Activated naive CD8-positive, alpha-beta T cell treated with anti-CD3 and anti-CD28 coated beads, Interleukin-2, amount 50 U/mL, for 24 hours (primary cell): ENCODE measurements at places on chromosomes 2 and 18.

GRCh38 chr2:169422120-169422519 is 57.2 kb upstream of the BBS5 start:
- DNase-seq: no peak

DNA sequence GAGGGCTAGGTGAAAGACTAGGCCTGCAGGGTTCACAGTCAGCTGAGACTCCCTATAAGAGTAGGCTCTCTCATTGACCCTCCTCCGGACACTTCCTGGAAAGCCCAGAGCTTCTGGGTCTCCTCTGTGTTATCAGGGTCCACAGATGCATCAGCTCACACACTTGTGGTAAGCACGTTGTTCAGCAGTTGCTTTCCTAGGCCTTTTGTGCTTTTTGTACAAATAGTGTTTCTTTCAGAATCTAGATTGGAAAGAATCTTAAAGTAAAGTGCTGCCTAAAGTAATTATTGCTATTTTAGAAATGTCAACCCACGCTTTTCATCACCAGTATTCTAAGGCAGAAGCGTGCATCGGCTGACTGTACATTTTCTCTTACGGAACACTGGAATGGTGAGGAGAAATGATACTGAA is 15.5 kb downstream of the SLC9A2 start:
- no peak for DNase-seq

DNA sequence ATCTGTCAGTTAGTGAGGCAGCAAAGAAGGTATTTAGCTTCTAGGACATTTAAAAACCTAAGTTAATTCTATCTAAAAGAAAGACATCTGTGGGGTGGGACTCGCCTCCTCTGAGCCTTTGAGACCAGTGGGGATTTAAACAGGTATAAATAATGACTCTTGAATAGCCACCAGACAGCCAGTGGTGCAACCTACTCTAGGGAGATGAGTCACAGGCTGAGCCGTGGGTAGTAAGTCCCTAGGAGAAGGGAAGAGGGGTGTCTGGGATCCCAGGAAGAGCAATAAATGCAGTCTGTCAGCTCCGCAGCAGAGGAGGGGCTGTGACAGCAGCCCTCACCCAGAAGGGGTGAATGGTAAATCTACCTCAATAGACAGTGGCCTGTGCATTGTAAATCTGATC is 43.1 kb upstream of the GALNT3 start:
- DNase-seq: no peak

DNA sequence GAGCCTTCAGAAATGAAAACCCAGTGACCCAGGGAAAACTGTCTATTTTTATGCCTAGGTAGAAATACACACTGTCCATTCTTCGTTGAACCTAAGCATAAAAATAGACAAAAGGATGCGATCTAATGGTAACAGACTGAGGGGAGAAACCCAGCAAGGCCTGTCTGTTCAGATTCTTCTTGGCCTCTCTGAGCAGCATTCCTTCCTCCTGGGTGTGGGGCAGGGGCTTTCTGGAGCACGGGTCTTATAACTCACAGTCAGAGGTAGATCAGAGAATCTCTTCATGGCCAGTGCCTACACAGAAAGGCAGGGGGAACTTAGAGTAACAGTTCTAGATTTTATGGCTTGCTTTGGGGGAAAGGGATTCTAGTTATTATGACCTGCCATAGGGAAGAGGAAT is 56.0 kb downstream of the PKDCC start:
- no peak for DNase-seq

DNA sequence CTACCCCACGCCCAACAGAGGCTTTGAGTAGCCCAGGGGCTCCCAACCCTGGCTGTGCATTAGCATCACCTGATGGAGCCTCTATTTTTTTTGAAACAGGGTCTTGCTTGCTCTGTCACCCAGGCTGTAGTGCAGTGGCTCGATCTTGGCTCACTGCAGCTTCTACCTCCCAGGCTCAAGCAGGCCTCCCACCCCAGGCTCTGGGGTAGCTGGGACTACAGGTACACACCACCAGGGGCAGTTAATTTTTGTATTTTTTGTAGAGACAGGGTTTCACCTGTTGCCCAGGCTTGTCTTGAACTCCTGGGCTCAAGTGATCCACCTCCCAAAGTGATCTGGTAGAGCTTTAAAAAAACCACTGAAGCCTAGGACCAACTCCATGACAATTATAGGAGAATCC is 394.8 kb upstream of the ATP5MC3 start:
- DNase-seq: no peak

GRCh38 chr2:96074156-96074555 is 39.4 kb upstream of the GPAT2 start:
- no peak for DNase-seq

DNA sequence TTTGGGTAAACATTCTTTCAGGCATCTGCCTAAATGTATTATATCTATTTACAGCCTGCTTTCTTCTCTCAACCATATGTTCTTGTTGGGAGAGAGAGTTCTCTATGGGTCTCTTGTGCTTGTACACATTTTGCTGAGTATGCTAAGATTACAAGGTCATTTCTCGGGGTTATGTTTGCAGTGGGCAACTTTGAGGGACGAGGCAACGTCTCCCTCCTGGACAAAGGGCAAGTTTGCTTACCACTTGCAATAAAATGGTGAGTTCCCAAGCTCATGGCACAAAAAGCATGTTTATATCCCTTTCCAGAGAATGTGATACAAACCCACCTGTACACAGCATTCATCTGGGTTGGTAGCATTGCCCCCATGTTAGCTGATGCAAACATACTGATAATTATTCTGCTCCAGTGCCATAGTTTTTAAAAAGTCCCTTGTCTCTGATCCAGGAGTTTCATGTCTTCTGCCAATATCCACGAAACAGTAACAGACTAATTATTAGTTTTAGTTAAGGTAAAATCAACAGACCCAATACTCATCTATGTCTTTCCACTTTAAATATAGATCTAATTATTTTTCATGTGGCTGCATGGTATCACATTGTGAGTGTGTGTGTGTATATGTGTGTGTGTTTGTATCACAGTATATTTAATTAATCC is 84.2 kb upstream of the MAPK4 start:
- no peak for DNase-seq

DNA sequence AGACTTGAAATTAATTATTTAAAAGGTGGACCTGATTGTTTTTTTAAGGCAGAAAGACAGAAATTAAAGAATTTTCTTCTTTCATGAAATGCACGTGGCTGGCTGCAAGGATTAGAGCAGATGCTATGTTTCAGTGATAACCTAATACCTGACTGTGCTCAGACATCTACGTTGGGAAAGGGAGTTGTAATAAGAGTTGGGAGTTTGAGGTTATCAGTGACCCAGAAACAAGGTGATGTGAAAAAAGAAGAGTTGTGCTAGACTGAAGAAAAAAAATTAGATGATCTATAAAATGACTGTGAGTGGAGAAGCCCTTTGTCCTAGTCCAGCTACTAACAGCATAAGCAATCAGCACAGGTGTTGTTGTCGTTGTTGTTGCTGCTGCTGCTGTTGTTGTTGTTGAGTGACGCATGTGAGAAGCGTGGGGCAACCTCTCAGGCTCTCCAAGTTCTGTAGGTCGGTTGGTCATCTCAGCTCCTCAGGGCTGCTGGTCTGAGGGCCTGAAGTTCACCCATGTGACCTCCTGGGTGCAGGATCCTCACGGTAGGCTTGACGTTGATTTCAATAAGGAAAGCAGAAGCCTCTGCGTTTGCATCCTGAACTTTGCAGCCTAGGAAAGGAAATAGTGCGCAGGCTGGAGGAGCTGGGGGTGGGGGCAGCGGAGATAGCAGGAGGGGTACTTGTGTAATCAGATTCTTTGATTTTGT is 7.6 kb downstream of the POU3F3 start:
- no peak for DNase-seq

DNA sequence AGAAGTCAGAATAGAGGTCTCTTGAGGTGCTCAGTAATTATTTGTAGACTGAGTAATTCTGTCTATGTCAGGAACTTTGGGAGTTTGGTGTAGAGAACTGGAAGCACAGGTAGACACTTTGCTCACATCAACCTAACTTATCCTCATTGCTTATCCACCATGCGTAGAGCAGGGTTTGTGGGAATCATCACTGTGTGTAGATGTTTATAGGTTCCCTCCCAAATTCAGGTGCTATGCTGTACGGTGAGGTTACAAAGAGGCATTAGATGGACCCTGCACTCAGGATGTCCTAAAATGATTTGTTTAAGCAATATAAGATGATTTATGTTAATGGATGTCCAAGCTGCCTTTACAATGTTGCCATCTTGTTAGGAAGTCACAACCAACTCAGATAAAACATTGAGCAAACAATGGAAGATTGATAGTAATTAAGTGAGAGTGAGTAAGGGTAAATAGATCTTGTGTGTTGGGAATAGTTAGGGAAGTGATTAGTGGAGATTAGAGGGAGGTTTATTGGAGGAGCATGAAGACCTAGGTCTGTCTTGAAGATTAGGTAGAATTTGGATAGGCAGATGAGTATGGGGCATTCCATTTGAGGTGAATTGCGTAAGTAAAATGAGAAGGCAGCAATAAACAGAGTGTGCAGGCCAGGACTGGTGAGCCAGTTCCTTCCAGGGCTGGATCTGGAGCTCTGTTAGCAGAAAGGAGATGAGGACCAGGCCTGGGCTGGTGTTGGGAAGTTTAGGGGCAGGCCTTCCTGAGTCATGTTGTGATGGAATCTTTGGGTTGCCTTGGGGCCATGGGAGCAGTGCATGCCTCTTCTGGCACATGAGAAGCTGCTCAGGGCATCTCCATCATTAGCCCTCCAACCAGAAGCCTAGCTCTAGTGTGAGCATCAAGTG is 12.1 kb downstream of the EPAS1 start:
- no peak for DNase-seq

GRCh38 chr2:3319745-3320566 is 57.7 kb downstream of the EIPR1 start:
- DNase-seq: no peak
